Myocyte (in vitro differentiated cells): ENCODE measurements at places on chromosomes 4 and X.

GRCh38 chrX:108892501-108892900 lies 156.1 kb upstream of the IRS4 start:
- DNase-seq: no peak

DNA sequence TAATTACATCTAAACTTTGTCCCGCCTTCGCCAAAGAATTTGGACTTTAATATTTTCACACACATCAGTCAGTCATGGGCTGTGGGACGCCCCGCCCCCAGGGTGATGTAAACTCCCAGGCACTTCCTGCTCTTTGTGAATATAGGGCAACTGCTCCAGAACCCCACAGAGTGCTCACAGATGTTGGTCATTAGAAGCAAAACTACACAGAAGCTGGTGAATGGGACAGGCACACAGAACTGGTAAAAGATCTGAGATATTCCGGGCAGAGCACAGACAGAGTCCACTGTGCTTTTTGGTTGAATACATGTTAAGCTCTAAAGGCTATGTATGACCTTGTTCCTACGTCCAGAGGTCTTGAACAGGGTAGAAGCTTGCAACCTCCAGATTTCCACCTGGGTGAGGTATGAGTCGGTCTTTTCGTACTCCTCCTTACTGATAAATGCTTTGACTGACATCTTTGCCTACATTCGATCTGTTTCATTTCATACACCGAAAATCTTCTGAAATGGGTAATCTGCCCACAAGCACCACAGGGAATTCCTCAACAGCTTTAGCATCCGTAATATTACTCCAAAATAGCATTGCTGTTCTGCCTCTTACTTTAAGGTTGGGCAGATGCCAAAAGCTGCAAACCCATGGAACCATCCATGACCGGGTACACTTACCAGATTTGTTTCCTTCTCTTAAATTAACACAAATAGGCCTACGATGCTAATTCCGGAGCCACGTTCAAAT lies 144.6 kb downstream of the AMELX start:
- DNase-seq: peak; percentile 66

DNA sequence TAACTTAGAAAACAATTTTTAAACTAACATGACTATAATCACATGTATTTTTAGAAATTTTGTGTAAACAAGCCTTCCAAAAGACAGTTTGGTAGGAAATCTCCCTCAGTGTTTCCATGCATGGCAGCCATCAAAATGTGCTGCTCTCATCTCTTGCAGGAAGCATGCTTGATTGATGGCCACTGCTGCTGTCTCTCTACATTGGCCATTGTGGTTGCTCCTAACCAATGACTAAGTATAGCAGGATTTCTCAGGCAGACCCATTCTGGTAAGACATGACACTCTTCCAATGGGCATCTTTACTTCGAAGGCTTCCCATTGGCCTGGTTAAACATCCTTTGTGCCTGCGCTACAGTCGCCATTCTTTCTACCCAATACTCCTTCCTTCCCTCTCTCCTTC lies 78.9 kb upstream of the GUCY1A1 start:
- DNase-seq: peak; percentile 73

GRCh38 chr4:40441430-40441829 lies 106.3 kb downstream of the CHRNA9 start:
- no peak for DNase-seq

DNA sequence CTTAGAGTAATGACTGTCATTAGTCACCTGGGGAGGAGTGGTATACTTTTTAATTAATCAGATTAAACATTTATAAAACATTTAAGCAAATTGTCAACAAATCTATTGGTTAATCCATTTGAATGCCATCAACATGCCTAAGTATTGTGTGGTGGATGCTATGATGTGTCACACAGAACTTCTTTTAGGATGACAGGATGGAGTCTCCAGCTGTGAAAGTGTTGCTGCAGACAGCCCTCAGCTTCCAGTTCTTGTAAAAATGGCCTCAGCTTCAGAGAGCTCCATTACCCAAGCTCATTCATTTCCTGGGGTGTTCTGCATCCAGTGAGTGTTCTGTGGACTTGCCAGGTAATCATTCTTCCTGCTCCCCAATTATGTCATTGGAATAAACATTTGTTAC lies 74.3 kb upstream of the CLNK start:
- no peak for DNase-seq

GRCh38 chrX:148337873-148338272 lies 162.5 kb upstream of the AFF2 start:
- DNase-seq: peak; percentile 22

- DNase-seq: peak; percentile 20
These were observed 702 bp downstream of the MMGT1 start for GRCh38 chrX:135973025-135973547.

DNA sequence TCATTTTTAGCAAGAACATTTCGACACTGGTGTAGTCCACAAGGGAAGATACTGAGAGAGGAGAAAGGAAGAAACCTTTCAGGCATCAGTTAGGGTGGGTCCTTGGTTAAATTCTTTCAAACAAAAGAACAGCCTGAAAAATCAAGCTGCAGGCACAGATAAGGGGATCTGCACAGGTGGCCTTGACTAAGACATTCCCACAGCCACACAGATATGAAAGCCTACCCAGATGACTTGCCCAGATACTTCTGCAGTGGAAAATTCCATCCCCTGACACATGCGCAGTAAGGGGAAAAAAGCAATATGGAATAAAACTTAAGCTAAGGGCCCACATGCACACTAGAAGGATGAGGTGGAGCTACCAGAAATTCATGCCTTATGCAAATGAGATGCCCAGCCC lies 8.9 kb upstream of the TMEM165 start:
- no peak for DNase-seq

DNA sequence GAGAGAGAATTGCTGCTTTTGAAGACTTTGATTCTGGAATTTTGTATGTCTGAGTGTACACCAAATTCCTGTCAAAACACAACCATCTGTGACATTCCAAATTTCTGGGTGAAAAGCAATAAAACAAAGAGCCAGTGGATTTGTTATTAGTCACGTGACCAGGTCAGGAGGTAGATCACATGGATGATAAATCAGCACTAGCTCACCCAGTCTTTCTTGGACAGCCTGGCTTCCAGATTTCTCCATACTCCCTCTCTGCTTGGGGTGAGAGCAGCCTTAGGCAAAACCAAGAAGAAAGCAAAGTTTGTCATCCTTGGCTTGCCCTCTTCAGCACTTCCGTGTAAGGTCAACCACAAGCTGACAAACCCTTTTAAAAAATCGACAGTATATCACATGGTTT lies 194.2 kb downstream of the CLCN4 start:
- DNase-seq: no peak

- peak; percentile 18 for DNase-seq
These were observed 14.6 kb upstream of the HNRNPD start for GRCh38 chr4:82388405-82388804.

GRCh38 chr4:85399270-85399669 lies 75.7 kb upstream of the ARHGAP24 start:
- DNase-seq: no peak

DNA sequence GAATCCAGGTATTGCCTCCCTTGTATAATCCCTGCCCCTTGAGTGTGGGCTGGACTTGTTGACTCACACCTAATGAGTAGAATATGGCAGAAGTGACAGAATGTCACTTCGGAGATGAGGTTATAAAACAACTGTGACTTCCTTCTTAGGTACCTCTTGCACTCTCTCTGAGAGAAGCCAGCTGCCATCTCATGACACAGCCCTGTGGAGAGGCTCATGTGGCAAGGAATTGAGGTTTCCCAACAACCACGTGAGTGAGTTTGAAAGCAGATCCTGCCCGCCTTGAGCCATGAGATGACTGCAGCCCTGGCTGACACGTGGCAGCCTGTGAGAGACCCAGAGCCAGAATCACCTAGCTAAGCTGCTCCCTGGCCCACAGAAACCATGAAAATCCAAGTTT lies 13.5 kb downstream of the ASB11 start:
- peak; percentile 91 for DNase-seq

DNA sequence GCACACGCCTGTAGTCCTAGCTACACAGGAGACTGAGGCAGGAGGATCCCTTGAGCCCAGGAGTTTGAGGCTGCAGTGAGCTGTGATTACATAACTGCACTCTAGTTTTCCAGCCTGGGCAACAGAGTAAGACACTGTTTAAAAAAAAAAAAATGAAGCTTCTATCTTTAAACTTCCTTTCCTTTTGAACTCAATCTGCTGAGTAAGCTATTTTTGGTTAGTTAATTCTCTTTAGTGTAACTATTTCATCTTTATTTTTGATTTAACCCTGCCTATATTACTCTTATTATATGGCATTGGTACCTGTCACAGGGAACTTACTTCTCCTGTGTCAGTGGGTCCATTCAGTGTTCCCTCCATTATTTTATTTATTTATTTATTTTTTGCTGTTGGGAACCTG lies 160.8 kb downstream of the BMPR1B start:
- DNase-seq: no peak

DNA sequence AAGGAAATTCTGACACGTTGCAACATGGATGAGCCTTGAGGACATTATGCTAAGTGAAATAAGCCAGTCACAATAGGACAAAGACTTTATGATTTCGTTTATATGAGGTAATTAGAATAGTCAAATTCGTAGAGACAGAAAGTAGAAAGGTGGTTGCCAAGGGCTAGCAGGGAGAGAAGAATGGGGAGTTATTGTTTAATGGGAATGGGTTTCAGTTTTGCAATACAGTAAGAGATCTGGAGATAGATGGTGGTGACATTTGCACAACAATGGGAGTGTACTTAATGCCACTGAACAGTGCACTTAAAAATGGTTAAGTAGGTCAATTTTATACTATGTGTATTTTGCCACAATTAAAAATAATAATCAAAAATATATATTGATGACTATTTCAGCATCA lies 43.4 kb upstream of the TMEM154 start:
- no peak for DNase-seq

GRCh38 chr4:74387790-74388189 lies 22.8 kb downstream of the EREG start:
- no peak for DNase-seq

DNA sequence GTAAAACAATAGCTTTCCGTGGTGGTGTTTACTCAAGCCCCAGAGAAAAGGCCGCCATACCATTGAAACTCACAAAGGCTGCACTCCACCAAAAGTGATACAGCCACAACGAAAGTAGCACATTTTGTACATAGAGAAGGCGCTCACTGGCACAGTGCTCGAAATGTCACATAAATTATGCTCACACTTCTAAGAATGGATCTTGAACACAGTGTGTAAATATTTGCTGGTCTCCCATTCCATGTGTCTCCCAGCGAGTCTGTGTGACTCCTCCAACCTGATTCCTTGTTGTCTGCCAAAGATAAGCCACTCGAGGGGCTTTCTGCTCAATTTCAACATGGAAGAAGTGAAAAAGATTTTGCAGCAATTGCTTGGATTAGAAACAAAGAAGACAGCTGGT lies 234.0 kb upstream of the VCX3A start:
- no peak for DNase-seq

DNA sequence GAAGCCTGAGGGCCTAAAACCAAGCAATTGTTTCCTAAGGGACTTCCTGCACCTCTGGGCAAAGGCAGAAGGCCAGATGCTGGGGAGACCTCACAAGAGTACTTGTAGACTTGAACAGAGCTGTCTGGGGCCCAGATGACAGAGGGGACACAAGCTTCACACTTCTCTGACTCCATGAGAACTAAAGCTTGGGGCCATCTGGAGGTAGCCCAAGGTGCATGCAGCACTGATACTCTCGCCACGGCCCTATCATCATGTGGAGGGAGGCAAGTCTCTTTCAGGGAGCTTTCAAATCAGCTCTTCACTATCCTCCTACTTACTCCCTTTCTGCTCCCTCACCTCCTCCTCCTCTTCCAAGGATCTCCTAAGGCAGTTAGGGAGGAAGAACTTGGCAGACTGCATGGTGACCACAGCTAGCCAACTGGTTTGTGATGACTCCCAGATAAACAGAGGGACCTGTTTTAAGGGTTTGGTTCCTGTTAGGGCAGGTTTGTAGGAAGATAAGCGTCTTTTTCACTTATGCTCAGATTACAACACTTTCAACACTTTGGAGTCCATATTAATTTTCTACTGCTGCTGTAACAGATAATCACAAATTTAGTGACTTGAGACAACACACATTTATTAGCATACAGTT lies 23.8 kb downstream of the MSL3 start:
- DNase-seq: no peak

- peak; percentile 73 for DNase-seq
These were observed 334.3 kb upstream of the GATB start for GRCh38 chr4:152094970-152095700.

- DNase-seq: no peak
These were observed 237.7 kb upstream of the GPRIN3 start for GRCh38 chr4:89545315-89545714.

DNA sequence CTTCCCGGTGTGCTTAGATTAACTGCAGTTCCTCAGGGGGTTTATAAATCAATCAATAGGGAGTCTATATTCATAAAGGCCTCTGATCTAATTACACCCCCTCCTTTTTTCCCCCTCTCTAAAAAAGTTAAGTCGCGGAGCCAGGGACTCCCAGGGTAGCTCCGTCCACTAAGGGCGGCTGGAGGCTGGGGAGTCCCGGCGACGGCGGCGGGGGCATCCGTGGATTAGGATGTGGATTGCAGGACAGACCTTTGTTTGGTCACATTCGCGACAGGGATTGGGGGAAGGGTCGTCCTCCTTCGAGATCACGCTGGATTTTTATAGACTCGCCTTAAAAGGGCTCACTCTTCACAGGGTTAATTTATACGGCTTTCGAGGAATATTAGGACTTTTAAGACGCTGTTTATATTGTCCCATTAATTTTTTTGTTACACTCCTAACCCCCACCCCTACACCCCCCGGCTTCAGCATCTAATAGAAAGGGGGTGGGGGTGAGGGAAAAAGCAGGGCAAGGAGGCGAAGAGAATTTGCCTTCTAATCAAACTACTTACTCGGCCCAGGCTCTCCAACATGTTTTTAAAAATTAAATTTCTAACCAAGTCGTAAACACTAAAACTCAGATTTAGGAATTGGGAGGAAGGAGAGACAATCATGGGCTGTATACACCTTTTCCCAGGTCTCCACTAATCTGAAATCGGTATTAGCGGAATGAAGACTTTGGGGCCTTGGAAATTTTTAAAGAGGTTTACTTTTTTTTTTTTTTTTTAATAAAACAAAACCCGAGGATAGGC lies 8.5 kb downstream of the PITX2 start:
- no peak for DNase-seq

DNA sequence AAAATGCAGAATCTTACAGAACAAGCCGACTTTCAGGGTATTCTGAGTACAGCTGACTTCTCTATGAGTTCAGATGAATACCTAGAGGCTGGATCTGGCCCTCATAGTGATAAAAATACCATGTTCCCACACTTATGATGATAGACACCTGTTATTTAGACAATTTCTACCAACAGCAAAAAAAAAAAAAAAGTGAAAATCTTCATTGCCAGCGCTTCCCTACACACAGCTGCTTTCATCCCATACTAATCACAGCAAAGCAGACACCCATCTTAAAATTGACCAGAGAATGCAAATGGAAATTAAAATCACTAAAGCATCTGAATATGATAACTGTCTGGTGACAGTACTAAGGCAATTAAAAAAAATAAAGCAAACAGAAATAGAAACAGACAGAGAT lies 132.1 kb upstream of the ADGRL3 start:
- no peak for DNase-seq

- no peak for DNase-seq
These were observed 114.2 kb upstream of the TENT5D start for GRCh38 chrX:80306007-80306406.

- peak; percentile 44 for DNase-seq
These were observed 12.8 kb downstream of the AIMP1 start for GRCh38 chr4:106329041-106329618.
